ENCODE measurements at places on chromosomes 7 and 10. TPM values are rescaled to one million over a fixed set of nuclear protein-coding genes. Genes with fewer than 3 reads are reported as not detected.

DNA sequence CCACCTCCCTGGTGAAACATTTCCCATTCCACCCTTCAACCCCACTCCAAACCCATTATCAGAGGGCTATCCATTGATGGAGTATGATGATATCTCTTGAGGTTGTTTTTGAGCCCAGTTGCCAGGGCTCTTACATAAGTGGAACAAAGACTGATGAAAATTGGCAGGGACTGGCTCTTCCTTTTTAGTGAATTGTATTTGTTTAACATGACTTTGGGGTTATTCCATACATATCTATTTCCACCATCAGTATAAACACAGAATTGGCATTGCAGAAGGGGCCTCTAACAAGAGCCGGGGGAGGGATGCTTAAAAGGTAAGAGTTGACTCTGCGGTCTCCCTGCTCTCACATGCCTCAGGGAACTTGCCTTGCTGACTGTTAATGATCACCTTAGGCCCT is 28.9 kb downstream of the FZD1 start:
- no peak for DNase-seq

- no peak for DNase-seq
Observed at GRCh38 chr7:128868624-128869137, 6.0 kb downstream of the ATP6V1F start.

DNA sequence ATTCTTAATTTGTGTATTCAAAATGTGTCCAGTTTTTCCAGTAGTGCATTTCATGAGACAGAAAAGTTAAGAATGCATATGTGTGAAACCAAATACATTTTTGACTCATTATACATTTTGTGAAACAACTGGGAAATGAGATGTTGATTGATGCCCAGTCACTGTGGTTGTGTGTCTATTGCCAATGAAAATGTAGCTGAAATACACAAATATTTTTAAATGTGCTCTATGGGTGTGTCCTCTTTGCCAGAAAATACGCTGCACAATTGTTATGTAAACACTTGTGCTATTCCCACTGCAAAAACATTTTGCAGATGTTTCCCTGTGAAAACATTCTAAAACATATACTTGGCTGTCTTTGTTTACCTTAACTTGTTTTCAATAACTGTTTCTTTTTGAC is 395.2 kb downstream of the TFEC start:
- peak; percentile 78 for DNase-seq

DNA sequence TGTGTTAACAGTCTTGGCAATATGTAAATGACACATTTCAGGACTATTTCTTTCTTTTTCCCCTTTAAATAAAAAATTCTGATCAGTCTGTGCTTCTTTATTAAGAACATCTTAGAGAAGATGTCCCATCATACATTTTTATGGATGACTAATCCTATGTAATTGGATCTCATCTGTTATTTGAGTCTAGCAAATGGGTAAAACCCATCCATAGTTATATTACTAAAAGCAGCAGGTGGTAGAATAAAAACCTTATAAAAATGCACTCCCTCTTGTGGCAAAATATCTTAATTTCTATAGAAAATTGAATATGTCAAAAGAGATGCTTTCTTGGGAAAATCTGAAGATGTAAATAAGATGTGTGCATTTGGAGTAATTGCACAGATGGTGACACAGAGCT is 35.3 kb downstream of the TRRAP start:
- no peak for DNase-seq

- DNase-seq = no peak
Observed at GRCh38 chr10:25036381-25036780, 20.0 kb downstream of the THNSL1 start.

GRCh38 chr10:35050568-35050967 is 39.6 kb downstream of the CUL2 start:
- no peak for DNase-seq

- DNase-seq = peak; percentile 13
Observed at GRCh38 chr7:85520175-85520574, 333.3 kb upstream of the SEMA3D start.

DNA sequence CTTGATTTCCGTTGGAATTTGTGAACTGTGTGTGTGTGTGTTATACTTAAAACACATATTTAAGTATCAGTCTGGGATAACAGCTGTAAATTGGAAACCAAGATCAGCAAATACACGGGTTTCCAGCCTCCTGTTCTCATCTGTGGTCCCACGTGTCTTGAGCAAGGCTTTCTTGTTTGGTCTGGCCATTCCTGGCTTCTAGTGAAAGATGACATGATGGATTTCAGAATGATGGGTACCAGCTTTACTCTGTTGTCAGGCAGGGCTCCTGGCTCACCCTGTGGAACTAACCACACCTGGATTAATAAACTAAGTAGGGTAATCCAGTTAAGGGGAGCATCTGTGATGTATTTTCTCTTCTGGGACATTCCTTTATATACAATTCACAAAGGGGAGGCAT is 346.2 kb upstream of the AOAH start:
- no peak for DNase-seq

GRCh38 chr10:80685355-80685754 is 147.7 kb downstream of the SH2D4B start:
- DNase-seq = no peak

GRCh38 chr7:4888161-4888560 is 4.6 kb upstream of the RADIL start:
- no peak for DNase-seq

DNA sequence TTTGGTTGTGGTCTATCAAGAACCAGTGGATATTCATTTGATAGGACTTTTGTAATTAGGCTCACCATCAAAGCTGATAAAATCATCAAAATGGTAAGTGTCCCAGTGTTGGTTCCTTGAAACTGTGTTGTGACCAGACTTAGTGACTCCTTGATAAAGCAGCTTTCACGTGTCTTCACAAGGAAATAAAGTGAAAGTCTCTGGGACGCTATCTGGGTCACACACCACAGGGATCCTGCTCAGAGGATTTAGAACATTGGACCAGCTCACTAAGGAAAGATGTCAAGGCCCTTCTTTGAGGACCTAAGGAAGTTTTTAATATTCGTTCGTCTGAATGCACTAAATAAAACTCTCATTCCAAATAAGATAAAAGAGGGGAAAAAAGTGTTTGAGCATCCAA is 193.1 kb downstream of the RNLS start:
- no peak for DNase-seq

DNA sequence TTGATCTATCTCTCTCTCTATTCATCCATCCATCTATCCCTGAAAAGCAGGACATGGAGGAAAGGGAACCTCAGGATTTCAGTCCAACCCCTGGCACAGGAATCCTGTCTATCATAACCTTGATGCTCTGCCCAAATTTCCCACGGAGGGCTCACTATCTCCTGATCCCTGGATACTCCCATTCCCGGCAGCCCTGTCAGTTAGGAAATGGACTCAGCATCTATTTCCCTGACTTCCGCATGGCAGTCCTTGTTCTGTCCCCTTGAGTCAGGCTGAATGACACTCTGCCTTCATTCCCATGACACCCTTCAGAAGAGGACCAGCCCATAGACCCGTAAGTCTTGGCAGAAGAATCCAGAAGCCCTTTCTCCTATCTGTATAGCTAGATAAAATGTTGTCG is 77.7 kb downstream of the VWA2 start:
- no peak for DNase-seq

Gene CYP3A5
- under 0.01 TPM for total RNA-seq

Gene AZGP1
- total RNA-seq = not detected

Gene HOXA4
- 0.97 TPM for total RNA-seq

Gene ITGB8
- 13.0 TPM for total RNA-seq

Gene PRR15
- total RNA-seq = 1.3 TPM

Gene MBL2
- not detected for total RNA-seq

Gene JCAD
- total RNA-seq = 18.7 TPM
